ENCODE measurements at places on chromosomes 6 and 20.
A peak's percentile ranks its signal among the peaks of the same experiment; 100 is the strongest.

- no peak for DNase-seq
These were observed 35.2 kb upstream of the EPHA7 start for GRCh38 chr6:93454533-93454932.

- no peak for DNase-seq
These were observed 3.5 kb downstream of the TUBB1 start for GRCh38 chr20:59022754-59023153.

GRCh38 chr6:42751055-42751454 is 5.2 kb upstream of the TBCC start:
- DNase-seq: no peak

GRCh38 chr20:52985687-52986086 is 13.5 kb downstream of the TSHZ2 start:
- no peak for DNase-seq

- DNase-seq: no peak
These were observed 67.4 kb upstream of the FABP7 start for GRCh38 chr6:122712093-122712447.

DNA sequence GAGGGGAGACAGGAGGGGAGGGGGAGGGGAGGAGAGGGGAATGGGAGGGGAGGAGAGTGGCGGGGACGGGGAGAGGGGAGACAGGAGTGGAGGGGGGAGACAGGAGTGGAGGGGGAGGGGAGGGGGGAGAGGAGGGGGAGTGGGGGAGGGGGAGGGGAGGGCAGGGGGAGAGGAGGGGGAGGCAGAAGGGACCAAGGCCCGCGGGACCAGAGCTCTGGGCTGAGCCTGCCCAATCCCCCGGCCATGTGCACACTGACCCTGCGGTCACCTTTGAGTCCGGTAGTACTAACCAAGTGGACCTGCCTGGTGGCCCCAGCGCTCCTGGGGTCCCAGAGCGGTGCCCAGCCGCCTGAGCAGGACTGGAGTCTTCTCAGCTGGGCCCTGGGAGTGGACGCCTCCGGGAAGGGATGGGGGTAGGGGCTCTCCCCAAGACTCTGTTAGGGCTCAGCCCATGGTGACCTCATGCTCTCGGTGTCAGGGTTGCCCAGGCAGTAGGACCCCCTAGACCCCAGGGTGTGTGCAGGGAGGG is 471 bp upstream of the KCNQ2 start:
- DNase-seq: no peak

GRCh38 chr6:145670311-145670710 is 65.0 kb downstream of the EPM2A start:
- DNase-seq: no peak

DNA sequence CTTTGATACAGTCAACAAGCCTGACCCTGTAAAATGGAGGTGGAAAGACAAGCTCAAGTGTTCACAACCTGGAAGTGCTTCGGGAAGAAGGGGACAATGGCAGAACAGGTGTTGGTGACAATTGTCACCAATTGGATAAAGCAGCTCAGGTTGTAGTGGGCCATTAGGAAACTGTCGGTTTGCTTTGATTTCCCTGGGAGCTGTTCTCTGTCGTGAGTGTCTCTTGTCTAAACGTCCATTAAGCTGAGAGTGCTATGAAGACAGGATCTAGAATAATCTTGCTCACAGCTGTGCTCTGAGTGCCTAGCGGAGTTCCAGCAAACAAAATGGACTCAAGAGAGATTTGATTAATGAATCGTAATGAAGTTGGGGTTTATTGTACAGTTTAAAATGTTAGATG is 15.0 kb downstream of the CCR6 start:
- no peak for DNase-seq

DNA sequence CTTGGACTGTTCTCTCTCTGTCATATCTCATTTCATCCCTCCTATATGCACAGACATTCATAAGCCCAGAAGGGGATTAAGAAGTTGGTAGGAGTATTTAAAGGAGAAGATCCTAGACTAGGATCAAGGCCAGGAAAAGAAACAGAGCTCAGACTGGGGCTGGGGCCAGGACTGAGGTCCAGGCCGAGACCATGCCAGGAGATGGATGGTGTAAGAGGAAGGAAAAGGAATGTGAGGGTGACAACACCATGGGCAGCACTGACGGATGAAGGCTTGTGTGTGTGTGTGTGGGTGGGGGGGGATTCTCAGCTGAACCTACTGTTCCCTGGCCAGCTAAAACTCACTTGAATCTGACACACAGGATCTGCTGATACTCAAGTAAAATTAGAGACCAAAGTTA is 182.1 kb downstream of the KIF6 start:
- no peak for DNase-seq

- peak; percentile 11 for DNase-seq
These were observed 1.1 kb upstream of the MBOAT1 start for GRCh38 chr6:20213271-20213798.

DNA sequence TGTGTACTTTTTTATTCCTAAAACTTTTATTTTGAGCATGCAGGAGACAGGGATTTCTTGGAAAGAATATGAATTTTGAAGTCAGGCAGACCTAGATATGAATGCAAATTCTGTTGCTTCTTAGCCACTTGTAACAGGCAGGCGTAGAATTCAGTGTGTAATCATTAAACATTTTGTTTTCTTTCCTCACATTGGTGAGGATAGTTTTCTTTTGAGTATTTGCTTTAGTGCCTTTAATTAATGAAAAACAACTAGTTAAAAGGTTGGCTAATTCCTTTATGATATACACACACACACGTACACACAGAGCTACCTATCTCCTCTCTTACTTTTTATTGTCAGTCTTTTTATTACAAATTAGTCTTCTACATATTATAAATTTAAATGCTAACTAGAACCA is 342.3 kb downstream of the CDKAL1 start:
- DNase-seq: no peak

- DNase-seq: no peak
These were observed 20.4 kb downstream of the ZUP1 start for GRCh38 chr6:116648156-116648555.

GRCh38 chr20:2816030-2816582 is at the start of gene TMEM239:
TSS of gene TMEM239 (plus strand) at chr20:2816364. CDS start at chr20:2816555, 191 bp downstream.
- DNase-seq: no peak

- no peak for DNase-seq
These were observed 275.8 kb downstream of the FARS2 start for GRCh38 chr6:5537132-5537531.

GRCh38 chr6:34243901-34244884 is 4.6 kb downstream of the SMIM29 start:
- DNase-seq: peak; percentile 72

DNA sequence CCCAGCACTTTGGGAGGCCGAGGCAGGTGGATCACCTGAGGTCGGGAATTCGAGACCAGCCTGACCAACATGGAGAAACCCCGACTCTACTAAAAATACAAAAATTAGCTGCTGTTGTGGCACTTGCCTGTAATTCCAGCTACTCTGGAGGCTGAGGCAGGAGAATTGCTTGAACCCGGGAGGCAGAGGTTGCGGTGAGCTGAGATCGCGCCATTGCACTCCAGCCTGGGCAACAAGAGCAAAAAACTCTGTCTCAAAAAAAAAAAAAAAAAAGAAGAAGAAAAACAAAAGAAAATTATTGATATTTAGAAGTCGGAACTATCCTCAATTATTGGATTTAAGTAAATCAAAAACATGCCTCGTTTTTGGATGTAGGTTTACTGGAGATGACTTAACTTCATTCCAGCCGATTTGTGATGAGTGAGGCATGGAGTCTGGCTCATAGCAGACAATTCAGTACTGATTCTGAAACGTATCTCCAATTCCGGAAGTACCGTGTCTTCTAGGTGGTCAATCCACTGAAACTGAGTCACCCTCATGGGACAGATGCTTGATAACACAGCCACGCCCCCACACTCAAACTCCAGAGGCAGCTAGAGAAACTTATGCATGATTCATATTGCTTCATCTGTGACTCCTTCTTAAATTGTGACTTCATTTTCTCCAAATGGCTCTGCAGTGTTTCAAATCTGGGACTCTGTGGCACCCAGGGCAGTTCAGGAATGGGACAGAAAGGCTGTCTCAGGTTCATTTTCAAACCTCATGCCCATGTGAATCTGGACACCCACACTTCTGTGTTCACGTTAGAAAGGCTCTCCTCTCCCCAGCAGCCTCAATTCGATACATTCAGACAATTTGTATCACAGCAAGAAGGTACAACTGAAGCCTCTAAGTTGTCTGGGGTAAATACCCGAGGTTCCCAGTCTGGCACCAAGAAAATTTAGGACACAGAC is 110.4 kb upstream of the ARMC2 start:
- peak; percentile 15 for DNase-seq

DNA sequence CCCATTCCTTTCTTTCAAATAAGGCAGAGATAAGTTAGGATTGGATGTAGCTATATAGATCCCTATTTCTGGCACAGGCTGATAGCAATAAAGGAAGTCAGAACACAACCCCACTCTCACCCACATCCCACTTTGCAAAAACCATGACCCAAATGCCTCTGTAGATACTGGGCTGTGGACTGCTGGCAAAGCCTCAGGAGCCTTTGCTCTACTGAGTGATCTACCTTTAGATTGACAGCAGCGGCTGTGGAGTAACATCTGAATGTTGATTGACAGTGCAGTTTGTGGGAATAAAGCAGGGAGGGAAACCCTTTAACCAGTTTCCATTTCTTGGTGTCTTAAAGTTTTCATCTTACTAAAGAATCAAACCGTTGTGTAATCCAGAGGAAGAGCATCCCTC is 6.7 kb upstream of the TMEM30A start:
- DNase-seq: no peak

DNA sequence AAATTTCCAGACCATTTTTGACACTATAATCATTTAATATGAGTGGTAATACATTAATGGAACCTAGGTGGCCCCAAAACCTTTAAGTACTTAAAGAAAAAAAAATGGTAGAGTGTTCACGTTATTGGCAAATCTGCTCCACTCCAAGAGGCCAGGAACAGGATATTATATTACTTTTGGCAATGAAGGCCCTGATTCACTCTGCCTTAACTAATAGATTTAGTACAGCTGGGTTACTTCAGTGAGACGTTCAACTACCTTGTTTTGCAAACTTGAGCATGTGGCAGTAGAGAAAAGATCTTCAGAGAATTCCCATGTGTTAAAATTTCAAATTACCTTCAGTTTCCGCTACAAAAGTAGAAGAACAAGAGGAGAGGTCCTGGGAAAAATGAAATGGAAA is 12.8 kb downstream of the ADNP start:
- no peak for DNase-seq

DNA sequence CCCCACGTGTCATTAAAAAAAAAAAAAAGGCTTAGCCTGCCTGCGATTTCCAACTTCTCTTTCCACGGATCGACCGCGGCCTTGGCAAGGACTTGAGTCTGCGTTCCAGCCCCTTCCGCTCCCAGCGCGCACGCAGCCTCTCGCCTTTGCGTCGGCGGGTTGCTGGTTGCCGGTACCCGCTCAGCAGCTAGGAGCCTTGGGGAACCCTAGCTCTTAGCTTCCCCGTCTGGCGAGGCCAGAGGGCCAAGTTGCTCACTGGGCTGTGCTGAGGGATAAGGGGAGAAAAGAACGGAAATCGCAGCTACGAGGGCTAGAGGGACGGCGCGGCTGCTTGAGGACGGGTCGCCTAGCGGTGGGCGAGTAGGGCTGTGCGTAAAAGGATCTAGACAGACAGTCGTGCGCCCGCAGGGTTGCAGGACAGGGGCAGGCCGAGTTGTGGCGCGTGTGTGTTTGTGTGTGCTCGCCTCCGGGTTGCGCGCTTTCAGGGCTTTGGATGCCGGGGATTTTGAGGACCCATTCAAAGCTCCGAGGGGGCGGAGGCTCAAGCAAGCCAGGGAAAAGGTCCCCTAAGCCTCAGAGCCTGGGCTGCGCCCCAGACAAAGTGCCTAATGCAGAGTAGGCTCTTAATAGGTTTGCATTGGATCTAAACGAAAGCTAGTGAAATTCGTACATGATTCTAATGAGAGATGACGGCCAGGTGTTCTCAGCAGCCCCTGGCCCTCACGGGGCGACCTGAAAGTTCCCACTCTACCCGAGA is 40.5 kb upstream of the OSTM1 start:
- DNase-seq: peak; percentile 54

DNA sequence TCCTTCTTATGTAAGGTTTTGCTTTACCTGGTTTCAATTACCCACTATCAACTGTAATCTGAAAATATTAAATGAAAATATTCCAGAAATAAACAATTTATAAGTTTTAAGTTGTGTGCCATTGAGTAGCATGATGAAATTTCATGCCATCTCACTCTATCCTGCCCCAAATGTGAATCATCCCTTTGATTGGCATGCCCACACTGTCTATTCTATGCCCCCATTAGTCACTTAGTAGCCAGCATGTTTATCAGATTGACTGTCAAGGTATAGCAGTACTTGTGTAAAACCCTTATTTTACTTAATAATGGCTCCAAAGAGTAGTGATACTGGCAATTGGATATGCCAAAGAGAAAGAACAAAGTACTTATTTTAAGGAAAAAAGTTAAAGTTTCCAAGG is 403.8 kb downstream of the ADGRB3 start:
- no peak for DNase-seq

- DNase-seq: no peak
These were observed 150.7 kb downstream of the DTNBP1 start for GRCh38 chr6:15512126-15512525.

DNA sequence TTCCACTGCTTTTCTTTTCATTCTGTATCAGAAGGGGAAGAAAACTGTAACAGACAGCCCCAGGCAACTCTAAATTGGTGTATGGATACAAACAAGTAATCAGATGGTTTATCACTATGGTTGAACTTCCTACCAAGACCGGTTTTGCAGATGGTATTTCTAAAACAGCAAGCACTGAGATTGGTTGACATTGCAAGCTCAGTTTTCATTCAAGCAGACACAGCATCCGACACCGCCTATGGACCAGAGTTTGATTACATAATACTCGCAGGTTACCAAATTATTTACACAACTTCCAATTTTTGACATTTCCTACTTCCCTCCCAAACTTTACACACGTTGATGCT is 209.9 kb downstream of the ALDH8A1 start:
- DNase-seq: no peak

DNA sequence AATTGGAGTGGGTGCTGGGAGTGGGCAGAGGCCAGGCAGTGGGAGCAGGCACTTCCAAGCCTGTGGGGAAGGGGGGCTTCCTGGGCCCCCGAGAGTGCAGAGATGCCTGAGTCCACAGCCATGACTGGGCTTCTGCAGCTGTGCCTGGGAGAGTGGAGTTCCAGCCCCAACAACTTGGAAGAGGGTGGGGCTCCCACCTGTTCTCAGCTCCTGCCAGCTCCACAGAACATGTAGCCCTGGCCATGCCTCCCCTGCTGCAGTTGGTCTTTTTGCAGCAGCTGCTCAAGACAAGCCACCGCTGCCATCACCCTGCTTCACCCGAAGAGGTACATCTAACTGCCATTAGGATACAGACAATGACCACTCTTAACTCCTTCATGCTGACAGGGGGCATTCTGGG is 1092.3 kb downstream of the KHDRBS2 start:
- no peak for DNase-seq

DNA sequence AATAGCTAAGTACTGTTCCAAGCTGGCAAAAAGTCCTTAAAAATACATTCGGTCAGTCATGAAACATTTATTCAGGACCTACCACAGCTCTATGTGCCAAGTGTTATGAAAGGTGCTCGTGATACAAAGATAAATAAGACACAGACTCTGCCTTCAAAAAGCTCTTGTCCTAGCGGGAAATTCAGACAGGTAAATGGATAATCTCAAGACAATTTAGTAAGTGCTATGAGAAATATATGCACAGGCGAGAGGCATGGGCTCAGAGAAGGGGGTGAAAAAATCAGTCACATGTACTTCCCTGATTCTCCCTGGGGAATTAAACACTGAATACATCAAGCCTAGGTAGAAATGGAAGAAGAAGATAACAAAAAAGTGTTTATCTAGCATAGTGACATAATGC is 49.8 kb upstream of the HEY2 start:
- no peak for DNase-seq
